ENCODE measurements at places on chromosomes 5 and 9.
A peak's percentile ranks its signal among the peaks of the same experiment; 100 is the strongest.

GRCh38 chr9:70924895-70925547 is 196.4 kb downstream of the TRPM3 start:
- peak; percentile 23 for DNase-seq

DNA sequence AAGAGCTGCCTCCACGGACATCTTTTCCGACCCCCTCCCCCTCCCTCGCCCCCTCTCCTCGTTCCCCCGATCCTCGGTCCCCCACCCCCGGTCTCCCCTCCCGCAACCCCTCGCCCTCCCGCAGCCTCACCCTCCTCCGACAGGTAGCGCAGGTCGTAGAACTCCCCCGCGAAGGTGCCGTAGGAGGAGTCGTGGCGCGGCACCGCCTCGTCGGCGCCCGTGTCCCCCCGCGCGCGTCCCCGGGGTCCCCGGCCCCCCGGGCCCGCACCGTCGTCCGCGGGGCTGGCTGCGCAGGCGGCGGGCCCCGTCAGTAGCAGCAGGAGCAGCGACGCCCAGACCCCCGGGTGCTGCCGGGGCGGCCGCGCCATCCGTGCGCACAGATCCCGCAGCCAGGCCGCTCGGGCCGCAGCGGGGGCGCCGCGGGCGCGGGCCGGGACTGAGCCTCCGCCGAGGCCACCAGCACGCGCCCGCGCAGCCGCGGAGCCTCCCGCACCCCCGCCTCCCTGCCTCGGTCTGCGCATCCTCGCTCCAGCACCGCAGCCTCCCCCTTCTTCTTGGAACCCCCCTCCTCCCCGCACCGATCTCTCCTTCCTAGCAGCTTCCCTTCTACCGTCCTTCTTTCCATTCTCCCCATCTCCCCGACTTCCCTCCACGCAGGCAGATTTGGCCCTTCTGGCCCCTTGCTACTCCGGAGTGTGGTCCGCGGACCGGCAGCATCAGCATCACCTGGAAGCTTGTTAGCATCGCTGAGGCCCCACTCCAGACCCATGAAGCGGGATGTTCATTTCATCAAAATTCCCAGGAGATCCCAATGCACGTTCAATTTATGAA is at the start of gene FRRS1L:
FRRS1L (minus strand) TSS at position 479 of the 831 bp plus-strand sequence; CDS start at position 368, 111 bp downstream.
- DNase-seq, result no peak

DNA sequence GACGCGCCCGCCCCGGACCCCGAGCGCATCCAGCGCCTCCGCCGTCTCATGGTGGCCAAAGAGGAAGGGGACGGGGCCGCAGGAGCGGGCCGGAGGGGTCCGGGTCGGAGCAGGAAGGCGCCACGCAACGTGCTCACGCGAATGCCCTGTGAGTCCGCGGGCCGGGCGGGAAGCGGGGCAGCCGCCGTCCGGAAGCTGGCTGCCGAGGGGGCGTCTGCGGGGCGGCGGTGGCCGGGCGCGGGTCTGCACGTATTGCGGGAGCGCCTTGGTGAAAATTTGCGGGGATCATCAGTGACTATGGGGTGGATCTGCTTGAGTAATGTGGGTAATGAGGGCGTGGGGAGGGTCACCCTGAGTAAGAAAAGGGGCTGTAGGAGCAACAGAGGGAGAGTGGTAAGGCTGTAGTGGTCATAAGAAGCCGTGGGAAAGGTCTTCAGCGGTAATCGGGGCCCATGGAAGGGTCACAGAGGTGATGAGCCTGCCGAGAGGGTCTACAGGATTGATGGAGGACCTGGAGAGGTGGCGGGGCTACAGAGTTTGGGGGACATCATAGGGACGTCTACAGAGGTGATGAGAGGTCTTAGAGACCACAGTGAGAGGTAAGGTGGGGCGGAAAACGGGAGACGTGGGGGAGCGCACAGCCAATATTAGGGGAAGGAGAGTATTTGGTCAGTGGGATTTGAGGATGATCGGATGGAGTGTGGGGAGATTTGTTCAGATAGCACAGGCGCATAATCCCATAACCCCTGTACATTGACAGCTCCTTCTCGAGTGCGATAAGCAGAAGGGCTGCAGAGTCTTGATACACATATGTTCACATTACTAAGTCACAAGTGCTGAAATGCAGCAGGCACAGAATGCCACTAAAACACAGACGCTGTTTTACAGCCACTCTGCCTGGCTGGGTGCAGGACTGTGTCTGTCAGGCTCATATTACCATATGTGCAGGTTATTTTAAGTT is 819 bp downstream of the LSM11 start:
- no peak for DNase-seq

- DNase-seq, result no peak
Observed at GRCh38 chr9:116340270-116340669, 186.7 kb downstream of the PAPPA start.

DNA sequence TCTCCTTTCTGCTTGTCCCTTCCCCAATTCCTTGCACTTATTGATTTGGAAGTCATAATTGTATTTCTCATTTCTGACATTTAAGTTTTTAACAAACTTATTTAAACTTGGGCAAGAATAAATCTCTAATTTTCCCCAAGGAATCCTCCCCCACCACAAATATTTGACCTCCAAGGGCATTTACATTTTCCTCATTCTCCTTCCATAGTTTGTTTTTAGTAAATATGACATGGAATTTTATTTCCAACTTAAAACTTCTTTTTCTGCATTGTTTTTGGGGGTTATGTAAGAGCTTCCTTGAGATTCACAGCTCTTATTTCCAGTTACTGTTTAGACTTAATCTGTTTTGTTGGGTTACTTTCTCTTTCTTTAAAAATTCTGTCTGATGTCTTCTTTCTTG is 64.9 kb downstream of the ZNF618 start:
- no peak for DNase-seq

DNA sequence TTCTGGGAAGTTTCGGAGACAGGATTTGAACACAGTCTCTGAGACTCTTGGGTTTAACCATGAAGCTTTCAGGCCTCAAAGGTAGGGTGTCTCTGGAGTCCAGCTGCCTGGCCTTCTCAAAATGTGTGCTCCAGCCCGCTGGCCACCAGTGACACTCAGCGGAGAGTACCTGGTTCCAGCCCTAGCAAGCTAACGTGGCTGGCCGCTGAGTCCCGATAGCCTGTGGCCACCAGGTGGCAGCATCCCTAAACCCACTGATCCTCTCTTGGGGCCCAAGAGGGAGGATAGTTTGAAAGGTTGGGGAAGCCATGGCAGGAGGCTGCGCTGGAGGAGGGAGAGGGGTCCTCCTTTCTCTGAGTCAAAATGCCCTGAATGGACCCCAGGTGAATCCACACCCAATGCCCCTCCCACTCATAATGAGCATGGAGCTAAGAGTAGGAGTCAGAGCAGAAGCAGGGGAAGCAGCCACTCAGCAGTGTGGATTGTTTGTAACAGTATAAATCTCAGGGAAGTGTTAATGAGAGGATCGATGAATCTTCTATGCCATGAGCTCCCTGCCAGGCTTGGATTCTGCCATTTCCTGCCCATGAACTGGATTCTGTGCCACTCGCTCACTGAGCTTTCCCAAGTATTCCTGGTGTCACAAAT is 5.4 kb upstream of the TIFAB start:
- peak; percentile 82 for DNase-seq

DNA sequence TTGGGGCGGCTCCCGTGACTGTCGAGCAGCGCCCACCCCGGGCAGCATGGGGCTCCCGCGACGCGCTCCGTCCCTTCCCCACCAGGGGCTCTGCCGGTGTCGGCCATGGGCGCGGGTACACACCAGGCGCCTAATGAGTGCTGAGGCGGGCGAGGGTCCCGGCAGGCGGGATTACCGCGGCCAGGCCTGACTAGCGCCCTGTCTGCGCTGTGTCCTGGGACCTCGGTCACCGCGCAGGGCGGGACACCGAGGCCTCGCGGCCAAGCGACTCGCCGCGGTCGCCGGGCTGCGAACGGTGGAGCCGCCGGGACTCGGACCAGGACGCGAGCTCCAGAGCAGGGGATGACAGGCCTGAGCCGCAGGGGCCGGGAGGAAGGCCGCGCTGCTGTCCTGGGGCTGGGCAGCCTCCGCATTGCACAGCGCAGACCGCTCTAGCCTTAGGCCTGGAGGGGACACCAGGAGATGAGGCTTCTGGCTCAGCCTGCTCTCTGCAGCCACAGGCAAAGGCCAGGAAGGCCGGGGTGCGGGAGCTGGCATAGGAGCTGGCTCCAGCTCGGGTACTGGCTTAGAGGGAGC is 14.1 kb downstream of the LCN10 start:
- no peak for DNase-seq

DNA sequence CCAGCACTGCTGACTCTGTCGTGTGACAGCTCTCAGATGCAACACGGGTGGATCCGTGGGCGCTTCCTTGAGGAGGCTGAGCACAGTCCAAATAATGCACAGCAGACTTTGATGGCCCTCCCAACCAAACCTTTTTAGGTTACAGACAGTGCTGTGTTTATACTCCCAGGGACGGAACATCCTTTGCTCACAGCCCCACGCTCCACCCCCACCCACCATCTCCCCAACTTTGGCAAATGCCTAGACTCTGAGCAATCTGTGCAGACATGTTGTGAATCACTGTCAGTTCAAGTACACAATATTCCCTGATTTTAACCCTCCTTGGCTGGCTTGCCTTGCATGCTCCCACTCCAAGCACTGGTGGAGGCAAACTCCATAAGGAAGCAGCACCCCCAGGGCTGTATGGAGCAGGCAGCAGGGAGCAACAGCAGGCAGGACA is 324.6 kb downstream of the MLLT3 start:
- DNase-seq, result no peak

DNA sequence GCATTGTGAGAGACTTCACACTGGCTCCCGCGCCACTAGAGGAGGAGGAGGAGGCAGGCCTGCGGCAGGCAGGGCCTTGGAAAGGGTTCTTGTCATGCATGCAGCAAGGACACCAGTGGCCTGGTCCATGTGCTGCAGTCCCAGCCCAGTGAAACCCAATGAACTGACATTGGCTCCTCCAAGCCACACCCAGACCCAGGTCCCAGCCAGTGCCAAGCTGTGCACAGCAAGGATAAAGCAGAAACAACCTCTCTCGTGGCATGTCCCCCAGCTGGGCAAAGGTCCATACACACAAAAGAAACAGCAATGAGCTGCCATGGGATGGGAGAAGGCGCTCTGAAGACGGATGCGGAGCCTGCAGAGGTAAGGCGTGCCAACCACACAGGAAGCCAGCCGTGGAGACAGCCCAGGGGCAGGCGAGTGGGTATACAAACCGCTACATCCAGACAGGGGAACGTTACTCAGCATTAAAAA is 89.2 kb downstream of the SEMA4D start:
- no peak for DNase-seq

- no peak for DNase-seq
Observed at GRCh38 chr9:82404196-82404870, 415.8 kb downstream of the SPATA31D1 start.

DNA sequence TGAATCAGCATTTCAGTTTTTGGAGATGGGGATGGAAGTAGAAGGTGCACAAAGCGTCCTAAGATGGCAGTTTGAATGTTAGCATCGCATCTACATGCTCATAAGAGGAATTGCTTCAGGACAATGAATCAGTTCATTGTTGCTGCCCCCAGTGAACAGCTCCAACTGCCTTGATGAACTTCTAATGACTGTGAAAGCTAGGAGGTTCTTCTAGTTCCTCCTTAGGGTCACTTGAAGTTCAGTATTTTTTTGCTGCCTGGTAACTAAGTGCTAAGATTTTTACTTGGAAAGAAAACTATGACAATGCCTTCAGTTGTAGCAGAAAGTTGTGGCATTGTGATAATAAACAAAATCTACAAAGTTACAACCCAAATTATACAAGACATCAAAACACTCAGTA is 271.6 kb downstream of the RAB3C start:
- DNase-seq, result no peak

GRCh38 chr9:88994469-88995199 is 3.4 kb downstream of the S1PR3 start:
- no peak for DNase-seq

DNA sequence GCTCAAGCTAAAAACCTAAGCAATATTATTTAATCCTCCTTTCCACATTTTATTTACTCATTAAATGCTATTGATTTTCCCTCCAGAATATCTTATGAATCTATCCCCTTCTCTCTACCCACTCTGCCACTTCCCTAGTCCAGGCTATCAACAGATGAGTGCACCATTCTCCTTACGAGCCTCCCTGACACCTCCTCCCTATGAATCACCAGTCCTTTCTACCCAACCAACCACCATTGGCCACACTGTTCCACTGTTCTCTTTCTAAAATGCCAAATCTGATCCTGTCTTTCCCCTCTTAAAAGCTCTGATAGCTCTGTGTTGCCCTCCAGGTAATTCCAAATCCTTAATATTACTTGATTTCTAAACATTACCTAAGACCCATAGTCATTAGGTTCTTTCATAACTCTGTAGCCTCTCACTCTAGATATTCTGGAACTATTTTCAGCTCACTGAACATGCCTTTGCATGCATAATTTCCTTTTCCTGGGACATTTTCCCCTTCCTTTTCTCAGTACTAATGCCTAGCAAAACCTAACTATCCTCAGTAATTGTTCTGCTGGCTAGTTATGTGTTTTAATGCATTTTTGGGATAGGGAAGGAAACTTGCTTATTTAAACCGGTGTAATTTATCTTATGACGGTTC is 126.3 kb downstream of the UNC13B start:
- no peak for DNase-seq

- DNase-seq, result no peak
Observed at GRCh38 chr9:94787266-94787665, 60.8 kb downstream of the AOPEP start.

- DNase-seq, result no peak
Observed at GRCh38 chr9:91896513-91897121, 53.4 kb downstream of the ROR2 start.

DNA sequence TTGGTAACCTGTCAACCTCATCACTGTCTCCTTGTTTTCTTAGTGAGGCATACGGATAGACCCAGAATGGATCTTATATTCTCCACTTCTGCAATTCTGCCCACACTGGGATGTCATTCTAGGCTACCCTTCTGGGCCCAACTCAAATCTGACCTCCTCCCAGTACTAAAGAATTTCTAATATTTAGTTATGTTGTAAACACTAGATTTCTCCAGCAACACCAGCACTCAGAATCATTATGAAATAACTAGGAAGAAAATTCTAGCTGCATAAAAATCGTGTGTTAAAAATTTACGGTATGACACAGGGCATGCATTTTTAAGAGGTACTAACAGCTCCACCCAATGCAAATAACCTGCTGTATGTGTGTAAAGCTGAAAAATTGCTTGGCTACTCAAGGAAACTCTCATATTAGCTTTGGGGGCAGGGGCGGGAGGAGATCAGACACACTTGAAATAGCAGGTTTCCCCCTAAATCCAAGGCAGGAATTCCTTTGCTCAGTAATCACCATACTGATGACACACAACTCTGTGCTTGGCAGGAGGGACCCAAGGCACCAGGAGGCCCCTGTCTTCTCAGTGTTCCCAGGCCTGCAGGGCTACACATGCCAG is 27.3 kb downstream of the MACROH2A1 start:
- no peak for DNase-seq

- no peak for DNase-seq
Observed at GRCh38 chr9:109039539-109039938, 26.2 kb upstream of the CTNNAL1 start.

- DNase-seq, result no peak
Observed at GRCh38 chr9:129551393-129551973, 69.4 kb downstream of the C9orf50 start.

DNA sequence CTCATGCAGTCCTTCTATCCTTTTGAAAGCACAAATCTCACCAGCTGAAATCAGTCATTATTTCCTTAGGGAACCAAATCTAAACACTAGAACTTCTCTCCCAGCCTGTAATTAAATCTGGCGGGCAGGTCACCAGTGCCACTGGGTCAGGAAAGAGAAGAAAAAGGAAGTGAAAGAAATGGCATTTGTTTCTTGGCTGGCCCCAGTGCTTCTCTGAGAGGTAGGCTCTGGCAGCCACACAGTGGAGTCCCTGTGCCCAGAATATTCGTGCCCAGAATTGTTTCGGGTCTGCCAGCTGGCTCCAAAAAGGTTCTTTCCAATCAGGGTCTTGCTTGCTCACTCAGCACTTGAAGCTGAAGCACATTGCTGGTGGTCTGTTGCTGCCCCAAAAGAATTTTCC is 133.9 kb upstream of the MTAP start:
- no peak for DNase-seq

Data from GM13976 (cell line).